Activated CD4-positive, alpha-beta T cell treated with anti-CD3 and anti-CD28 coated beads, Interleukin-2, amount 10 ng/mL, durations not matched to agents 7 days and 5 days (primary cell): ENCODE measurements at places on chromosomes 12 and 14. TPM values are rescaled to one million over a fixed set of nuclear protein-coding genes. Genes with fewer than 3 reads are reported as not detected.

The SLC25A47 gene
- total RNA-seq: not detected

The TAS2R50 gene
- 0.60 TPM for total RNA-seq

The SOX5 gene
- not detected for total RNA-seq

The AKAP6 gene
- 0.67 TPM for total RNA-seq

The NUP37 gene
- 58.3 TPM for total RNA-seq

The TMEM106C gene
- total RNA-seq: 181 TPM

The NKX2-8 gene
- total RNA-seq: not detected

The PTHLH gene
- not detected for total RNA-seq
